ENCODE measurements at places on chromosomes 2 and 18.
A peak's percentile ranks its signal among the peaks of the same experiment; 100 is the strongest.

- no peak for DNase-seq
Measured at GRCh38 chr18:36592282-36592681, 236.5 kb downstream of the TPGS2 start.

DNA sequence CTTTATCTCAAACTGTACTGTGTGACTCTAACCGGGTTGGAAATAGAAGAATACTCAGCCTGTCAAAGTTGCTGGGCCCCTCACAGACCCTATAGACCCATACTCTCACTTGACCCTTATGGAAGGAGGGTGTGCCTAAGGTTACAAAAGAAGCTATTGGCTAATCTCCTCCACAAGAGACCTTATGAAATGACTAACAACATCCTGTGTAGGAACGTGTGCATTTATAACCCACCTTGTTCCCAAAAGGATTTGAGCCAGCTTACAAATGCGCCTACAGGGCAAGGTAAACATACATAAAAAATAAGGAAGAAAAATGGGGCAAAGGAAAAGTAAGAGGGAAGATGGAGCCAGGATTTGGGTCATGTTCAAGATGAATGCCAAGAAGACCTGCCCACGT lies 225.4 kb upstream of the SMAD2 start:
- DNase-seq = no peak

- no peak for DNase-seq
Measured at GRCh38 chr2:39068299-39069135, 52.3 kb downstream of the SOS1 start.

- no peak for DNase-seq
Measured at GRCh38 chr2:239017491-239018098, 169.7 kb downstream of the TWIST2 start.

DNA sequence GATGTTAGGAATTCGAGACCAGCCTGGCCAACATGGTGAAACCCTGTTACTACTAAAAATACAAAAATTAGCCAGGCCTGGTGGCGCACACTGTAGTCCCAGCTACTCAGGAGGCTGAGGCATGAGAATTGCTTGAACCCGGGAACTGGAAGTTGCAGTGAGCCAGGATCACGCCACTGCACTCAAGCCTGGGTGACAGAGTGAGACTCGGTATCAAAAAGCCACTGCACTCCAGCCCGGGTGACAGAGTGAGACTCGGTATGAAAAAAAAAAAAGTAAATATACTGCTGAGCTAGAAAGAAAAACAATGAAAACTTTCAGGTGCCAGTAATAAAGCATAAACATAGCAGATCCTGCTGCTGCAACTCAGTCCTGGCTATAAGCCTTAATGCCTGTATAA lies 73.5 kb downstream of the STRN start:
- no peak for DNase-seq

- no peak for DNase-seq
Measured at GRCh38 chr2:211744379-211744778, 794.2 kb downstream of the ERBB4 start.

DNA sequence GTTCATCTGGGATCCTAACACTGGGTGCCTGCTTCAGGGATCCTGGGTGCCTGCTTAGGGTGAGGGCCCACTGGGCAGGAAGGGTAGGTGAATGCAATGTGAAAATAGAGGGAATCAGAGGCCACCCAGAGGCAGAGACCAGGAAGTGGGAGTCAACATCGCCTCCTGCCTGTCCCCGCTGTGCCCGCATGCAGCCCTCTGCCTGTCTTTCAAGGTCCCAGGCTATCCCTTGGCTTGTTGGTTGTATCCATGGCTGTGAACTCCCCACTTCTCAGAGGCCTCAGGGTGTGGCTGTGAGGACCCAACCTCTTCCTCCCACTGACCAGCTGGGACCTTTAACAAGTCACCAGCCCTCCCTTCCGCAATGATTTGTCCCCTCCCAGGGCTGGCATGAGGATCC lies 26.5 kb downstream of the PSD4 start:
- DNase-seq = no peak

DNA sequence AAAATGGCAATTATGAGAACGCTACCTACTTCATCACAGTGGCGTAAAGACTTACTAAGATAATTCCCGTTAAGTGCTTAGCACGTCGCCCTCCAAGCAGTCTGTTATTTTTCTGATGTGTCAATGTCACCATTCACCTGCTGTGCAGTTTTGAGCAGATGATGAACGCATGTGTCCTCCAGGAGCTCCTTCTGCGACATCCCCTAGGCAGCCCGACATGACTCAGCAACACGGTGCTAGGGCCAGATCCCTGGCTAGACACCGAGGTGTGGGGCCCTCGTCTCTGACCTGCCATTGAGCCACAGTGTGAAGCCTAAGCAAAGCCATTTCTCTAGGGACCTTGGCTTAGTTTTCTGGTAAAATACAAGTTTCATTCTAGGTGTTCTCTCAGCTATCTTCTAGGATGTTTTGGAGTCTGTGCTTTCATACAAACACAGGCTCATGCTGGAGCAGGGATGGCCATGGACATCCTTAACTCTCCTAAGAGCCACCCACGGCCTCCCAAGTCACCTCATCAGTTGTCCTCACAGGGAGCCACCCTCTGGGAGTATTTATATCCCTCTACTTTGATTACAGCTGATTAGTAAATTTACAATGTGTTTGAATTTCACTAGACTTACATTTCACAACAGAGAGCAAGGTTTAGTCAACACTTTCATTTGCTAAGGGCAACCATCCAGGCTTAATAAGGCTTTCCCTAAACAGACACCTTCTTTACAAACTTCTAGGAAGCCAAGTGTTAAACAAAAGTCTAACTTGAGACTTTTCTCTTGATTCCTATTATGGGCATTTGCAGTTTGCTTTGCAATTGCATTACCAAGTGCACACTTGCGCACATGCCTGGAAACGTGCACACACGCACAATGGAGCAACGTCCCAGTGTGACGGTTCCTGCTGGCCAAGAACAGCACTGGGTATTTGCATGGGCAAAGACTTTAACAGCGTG lies 376.8 kb upstream of the ID2 start:
- DNase-seq = no peak

DNA sequence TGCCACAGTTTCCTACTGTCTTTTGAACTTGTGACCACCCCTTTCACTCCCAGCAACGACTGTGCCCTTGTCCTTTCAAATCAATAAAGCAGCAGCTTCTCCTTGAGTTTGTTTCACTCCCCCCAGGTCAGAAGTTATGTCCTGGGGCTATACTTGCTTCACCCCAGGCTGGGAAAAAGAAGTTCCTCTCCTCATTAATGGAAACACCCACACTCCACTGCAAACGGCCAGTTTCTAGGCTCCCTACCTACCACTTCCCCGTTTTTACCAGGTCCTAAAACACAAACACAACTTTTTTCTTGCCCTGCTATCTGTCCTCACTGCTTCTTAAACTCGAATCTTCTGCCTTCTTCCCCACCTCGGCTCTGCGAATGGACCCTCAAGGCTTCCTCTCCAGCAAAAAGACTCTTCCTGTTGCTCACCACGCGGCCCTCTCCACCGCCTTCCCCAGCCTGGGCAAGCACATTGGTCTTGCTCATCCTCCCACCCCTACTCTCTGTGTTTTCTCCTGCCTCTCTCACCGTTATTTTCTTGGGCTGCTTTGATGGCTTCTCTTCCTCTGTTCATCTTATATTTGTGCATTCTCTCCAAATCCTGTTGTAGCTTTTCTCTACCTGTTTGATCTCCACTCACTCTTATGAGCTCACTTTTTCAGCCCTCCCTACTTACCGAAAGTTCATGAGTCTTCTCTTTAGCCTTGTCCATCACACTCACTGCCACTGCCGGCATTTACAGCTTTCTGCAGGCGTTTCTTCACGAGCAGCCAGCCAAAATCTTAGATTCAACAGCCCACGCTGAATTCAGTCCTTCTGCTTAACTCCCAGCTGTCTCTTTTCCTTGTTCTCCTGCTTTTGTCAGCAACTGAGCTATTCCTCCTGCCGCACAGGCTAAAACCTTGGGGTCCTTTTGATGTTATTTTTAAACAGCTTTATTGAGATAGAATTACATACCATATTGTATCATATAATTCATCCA lies 7.0 kb upstream of the SP5 start:
- no peak for DNase-seq

GRCh38 chr2:69815717-69816116 lies 13.7 kb upstream of the GMCL1 start:
- no peak for DNase-seq

- peak; percentile 97 for DNase-seq
Measured at GRCh38 chr18:59957957-59958356, 58.2 kb downstream of the PMAIP1 start.

GRCh38 chr2:28469304-28469703 lies 26.6 kb upstream of the PLB1 start:
- DNase-seq = no peak

GRCh38 chr2:8382485-8382884 lies 299.4 kb upstream of the ID2 start:
- DNase-seq = no peak

GRCh38 chr2:44801289-44801840 lies 140.1 kb upstream of the SIX3 start:
- DNase-seq = no peak
